ENCODE measurements at places on chromosomes 6 and 20.

- no peak for DNase-seq
Measured at GRCh38 chr6:36244641-36245280, 25.1 kb upstream of the PNPLA1 start.

GRCh38 chr20:47782076-47782475 is 3.2 kb downstream of the SULF2 start:
- no peak for DNase-seq

GRCh38 chr6:99282479-99283062 is 66.9 kb downstream of the FAXC start:
- no peak for DNase-seq

DNA sequence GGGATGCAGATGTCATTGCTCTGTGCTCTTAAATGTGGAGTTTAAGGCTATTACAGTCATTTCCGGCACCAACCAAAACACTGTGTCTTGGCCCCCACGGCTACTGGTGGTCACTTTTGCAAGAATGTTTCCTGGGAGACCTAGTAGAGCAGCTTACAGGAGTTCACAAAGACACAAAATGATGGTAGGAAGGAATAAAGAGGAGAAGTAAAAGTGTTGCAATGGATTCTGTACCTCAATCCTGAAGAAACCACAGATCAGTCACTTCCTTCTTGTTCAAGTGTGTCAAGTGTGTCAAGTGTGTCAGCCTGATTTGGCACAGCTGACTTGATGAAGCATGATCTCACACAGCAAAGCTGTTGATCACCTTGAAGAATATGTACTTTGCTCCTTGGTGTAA is 344.0 kb downstream of the PLCB1 start:
- no peak for DNase-seq

DNA sequence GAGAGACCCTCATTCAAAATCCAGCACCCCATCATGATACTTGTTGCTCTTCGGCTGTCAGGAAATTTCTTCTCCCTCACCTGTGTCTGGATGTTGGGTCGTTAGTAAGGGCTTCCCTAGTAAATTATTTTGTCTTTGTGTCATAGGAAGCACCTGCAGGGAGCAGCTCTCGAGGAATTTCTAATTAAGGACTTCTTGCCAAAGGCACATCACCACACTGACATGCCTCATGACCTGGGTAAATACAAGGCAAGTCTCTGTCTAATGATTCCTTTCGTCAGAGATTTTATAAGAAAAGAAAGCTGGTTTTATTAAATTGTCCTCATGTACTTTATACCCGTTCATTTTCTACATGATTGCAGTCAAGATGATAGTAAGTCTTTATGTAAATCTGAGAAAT is at the start of gene NOX3:
Gene NOX3, minus strand, starts transcription at position 74 of the 400 bp plus-strand sequence. Its CDS starts 39 bp downstream, at position 35.
- DNase-seq: no peak

DNA sequence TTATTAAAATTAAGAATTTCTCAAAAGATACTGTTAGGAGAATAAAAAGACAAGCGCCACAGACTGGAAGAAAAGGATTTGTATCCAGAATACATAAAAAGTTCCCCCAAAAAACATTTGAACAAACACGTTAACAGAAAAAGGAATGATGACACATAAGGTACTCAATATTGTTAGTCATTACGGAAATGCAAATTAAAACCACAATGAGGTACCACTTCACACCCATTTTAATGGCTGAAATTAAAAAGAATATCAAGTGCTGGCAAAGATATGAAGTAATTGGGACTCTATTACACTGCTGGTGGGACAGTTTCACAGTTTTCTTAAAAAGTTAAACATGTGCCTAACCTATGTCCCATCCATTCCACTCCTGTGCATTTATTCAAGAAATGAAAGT is 51.4 kb downstream of the HECA start:
- DNase-seq: no peak

- DNase-seq: no peak
Measured at GRCh38 chr20:62197801-62198200, 15.0 kb downstream of the MTG2 start.

DNA sequence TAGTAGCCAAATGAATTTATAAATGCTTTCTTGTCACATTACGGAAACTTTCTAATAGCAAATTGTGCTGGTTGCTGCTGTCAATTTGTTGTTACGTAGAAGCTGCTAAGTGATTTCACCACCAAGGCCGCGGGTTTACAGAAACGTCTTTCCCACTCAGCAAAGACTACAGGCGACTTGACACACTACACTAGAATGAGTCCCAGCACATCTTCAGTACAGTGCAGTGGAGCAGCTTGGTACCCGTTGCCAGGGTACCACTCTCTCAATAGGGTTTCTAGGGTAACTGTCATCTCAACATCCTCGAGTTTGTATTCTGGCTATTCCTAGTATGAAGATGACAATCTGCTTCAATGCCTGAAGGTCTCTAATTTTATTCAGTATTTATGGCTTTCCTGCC is 22.7 kb upstream of the ZDHHC14 start:
- no peak for DNase-seq

DNA sequence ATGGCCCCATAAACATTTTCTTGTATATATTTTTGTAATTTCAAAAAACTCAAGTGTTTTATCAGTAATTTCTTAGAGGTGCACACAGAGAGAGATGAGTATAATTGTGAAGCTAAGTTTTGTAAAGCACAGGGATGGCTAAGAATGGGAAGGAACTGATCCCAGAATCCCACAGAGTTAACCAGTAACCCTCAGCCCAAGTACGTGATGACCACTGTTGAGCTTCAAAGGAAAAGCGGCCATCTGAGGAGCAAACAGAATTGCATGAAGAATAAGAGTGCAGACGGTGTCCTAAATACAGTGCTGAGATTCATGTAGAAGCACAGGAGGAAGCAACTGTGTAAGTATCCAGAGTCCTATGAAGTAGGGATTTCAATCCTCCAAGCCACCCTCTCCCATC is 28.1 kb upstream of the HLA-C start:
- DNase-seq: no peak

GRCh38 chr6:118810420-118811027 is 83.4 kb upstream of the ASF1A start:
- no peak for DNase-seq

DNA sequence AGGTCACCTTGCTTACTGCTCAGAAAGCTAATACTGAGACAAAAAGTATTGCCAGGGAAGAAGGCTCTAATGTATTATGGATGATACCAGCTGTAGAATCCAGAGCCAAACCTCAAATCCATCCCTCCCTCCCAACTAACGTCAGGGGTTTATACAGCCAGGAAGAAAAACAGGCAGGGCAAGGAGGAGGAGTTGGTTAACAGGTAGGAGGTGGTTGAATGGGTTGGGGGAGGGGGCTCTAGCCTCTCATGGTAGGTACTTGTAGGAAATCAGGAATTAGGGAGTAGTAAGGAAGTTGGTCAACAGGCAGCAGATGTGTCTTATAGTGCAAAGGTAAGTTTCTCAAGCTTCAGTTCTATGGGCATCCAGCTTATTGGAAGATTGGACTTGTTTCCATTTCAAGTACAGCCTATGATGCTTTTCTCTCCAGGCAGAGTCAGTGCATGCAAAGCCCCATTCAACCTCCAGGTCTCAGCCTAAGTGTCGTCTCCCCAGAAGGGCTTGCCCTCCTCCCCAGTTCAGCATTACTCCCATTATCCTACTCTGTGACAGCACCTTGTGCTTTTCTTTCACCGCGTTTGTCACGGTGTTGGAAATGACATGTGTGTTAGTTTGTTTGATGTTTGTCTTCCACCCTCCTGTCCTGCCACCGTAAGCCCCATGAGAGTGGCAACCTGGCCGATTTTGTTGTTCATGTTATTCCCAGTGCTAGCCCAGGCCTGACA is 38.1 kb downstream of the PNLDC1 start:
- no peak for DNase-seq

DNA sequence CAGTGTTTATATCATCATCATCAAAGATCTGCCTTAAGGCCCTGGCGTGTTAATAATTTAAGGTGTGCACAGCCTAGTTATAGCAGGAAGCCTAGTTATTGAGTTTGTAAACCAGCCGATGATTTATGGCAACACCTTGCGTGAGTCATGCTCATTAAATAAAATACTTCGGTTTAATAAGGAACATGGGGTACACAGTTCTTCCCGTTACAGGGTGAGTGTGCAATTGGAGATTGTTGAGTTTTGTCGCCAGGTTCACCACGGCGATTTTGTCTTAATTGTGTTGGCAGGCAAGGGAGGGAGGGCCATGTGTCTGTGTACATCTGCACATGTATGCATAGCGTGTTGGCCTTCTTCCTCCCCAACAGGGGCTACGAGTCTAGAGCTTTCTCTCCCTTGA is 104.0 kb downstream of the TFAP2A start:
- DNase-seq: no peak

DNA sequence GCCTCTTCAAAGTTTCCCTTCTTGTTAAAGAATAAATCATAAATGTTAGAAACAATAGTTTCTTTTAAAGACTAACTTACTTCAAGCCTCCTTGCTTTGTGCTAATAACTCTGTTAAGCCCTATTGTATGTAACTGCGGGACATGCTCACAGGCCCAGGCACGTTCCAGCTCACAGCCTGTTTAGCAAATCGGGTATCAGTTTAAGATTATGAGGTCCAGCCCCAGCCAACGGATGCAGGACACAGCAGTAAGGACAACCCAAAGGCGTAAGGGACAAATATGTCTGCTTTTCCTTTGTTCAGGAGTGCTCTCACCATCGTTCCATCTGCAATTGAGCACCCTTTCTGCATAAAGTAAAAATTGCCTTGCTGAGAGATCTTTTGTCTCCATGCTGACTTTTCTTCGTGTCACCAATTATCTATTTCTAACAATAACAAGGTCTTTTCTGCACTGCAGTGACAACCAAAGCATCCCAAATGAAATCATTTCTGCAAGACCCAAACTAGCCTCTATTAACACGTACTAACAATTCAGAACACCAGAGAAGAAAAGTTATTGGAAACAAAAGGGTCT is 1.4 kb downstream of the C6orf52 start:
- DNase-seq: no peak
